ENCODE measurements at places on chromosomes 5 and 9.

DNA sequence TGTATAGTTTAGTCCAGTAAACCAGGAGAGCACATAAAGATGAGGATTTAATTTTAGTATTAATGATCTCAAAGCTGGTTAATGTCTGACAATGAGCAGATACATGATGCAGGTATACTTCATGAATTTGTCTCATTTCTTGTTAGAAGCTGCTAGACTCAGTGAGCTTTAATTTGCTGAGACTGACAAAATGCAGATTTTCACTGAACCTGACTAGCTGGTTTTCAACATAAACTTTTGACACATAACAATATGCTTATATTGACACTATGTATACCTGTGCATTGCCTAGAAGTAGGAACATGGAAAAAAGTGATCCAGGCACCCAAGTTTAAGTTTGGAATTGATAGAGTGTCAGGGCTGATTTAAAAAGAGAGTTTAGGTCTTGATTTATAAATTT lies 10.8 kb downstream of the UBLCP1 start:
- no peak for DNase-seq

GRCh38 chr9:71647094-71647591 lies 121.2 kb downstream of the CEMIP2 start:
- DNase-seq = peak; percentile 9

DNA sequence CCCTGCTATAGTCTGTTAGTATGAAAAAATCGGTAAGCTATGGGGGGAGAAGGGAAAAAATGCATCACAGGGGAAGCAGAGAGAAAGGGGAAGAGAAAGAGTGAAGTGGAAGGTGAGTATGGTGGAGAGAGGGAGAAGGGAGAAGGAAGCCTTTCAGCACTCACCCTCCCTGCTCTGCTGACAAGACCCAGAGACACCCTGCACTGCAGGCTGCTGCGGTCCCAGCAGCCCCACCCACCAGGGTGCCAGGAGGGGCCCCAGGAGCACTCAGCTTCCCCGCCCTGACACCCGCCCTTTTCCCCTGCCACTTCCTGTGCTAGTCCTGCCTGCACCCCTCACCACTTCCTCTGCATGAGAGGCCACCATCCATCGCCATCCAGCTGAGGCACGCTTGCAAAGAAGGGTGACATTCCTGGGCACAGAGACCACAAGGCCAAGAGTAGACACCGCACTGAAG lies 12.7 kb downstream of the STK10 start:
- DNase-seq = peak; percentile 90

DNA sequence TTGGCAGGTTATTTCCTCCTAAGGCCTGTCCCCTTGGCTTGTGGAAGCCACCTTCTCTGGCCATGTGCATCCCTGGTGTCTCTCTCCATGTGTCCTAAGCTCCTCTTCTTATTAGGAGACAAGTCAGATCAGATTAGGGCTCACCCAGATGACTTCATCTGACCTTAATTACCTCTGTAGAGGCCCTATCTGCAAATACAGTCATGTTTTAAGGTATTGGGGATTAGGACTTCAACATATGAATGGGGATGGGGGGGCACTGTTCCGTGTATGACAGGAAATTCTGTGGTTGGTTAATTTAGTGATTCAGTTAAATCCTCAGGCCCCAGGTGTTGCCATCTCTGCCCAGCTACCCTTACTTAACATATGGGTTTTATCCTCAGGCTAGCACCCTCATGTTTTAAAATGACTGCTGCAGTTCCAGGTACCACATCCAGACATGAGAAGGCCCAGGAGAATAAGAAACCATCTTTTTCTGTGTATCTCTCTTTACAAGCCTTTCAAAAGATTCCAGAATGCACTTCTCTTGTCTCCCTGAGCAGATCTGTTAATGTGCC lies 51.9 kb upstream of the RAI14 start:
- DNase-seq = no peak

DNA sequence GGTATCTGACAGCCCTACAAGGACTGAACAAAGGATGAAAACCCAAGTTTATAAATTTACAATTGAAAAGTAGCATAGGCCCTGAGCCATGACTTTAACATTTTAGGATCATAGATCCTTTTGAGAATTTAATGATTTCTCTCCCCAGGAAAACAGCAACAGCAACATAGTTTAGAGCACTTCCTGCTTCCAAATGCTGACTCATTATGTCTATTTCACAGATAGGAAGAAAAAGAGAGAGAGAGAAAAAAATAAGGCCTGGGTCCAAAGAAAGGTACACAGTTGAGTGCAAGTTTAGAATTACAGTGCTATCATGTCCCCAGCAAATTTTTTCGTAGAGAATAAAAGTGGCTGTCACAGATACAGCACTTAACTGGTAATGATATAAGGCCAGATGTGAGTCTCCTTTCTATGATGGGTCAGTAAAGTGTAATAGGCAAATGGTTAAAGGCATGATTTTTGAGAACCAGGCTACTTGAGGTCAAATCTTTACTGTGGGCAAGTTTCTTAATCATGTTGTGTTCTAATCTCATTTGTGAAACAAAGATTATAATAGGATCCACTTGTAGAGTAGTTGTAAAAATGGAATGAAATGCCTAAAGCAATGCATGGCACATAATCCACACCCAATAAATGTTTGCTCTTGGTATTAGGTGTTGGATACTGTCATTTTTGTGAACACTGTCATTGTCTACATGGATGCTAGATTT lies 12.3 kb upstream of the PPP2R2B start:
- no peak for DNase-seq

DNA sequence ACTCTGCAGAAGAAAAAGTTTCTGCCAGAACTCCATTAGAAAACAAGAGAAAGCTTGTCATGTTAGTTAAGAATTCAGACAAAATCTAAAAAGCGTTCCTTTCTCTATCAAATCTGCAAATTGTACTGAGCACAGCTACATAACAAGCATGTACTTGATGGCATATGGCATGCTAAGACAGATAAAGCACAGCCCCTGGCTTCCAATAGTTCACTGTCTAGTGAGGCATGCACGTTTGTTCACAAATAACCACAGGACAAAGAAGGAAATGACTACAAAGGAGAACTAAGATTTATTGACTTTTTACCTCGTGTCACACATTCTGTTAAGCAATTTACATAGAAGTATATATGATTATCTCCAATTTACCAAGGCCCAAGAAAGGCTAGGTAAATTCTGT lies 518.2 kb upstream of the TLE4 start:
- DNase-seq = no peak

DNA sequence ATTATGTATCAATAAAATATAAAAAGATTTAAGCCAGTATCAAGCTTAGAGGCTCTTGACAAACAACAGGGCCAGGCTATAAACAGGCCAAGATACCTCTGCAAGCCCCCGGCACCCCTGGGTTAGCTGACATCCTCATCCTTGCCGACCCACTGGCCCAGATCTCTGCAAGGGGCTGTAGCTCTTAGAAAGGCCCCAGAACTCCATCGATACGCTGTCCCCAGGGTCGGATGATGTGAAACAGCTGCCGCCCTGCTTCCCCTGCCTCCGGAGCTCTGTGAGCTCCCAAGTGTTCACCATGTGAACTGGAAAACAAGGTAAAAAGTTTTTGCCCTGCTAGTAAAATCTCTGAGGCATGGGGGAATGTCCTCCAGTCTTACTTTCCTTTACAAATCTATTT lies 20.1 kb downstream of the SH3PXD2B start:
- no peak for DNase-seq

DNA sequence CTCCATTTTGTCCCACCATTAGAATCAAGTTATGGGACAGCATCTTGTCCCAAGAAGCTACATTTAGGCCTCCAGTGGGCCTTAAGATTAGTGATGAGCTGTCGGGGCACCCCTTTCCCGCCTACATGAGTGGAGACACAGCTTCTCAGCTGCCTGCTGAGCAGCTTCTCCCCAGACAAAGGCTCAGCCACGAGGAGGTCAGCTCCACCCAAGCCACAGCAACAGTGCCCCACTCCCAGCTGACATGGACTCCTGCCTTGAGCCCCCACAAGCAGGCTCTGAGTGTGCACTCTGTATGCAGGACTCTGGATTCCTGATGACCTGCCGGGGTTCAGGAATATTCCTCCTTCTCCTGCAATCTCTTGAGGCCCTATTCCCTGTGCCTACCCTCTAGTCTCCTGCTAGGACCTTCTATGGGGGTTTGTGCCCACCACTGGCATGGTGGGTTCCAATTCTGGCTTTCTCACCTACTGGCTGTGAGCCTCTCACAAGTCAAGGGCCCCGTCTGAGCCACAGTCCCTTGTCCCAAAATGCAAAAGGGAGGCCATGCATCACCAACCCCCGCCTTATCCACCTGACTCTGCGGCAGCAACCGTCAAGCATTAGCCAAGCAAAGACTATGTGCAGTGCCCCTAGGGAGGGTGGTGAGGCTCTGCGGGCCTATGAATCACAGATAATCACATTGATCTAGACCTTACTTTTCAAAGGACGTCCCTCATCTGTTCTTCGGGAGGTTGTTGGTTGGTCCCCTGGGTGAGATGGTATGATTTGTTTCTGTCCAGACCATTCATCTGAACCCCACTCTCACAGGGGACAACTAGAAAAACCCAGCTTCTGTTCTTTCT lies 269.1 kb downstream of the MED10 start:
- DNase-seq = no peak

DNA sequence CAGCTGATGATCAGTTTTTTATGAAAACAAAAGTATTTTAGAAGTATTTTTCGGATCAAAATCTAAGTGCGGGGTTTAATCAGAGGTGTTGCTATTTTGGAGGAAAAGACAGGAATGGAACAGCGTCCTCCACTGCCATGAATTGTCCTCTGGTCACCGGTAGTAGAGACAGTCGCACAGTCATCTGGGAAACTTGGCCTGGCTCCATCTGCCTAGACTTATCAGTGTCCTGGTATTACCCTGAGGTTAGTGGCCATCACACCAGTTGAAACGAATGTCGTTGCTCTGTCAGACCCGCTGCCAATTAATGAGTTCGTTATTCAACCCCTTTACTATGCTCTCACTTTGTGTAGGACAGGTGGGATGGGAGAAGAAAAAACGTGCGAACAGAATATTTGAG lies 8.2 kb downstream of the TLX3 start:
- DNase-seq = no peak
